NCI-H510A (cell line): ENCODE measurements at places on chromosomes 12 and 14.

GRCh38 chr12:93836620-93837260 is 159.6 kb downstream of the CRADD start:
- DNase-seq, result no peak

- no peak for DNase-seq
These were observed 87.1 kb upstream of the FOXN3 start for GRCh38 chr14:89504091-89504490.

DNA sequence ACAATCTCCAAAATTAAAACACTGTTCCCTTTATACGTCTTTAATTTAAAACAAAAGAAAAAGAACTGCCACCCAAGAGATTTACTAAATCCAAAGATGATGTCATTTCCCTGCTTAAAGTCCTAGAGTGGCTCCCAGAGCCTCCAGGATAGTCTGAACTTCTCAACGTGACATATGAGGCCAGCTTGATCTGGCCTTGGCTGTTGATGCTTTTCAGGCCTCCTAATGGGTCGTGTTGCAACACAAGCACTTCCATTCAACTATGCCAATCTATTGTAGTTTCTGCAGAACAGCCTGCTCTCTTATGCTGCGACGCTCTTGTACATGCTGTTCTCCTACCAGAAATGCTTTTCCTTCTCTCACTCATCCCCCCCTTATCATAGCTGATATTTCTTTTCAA is 35.7 kb downstream of the LGR5 start:
- no peak for DNase-seq

GRCh38 chr12:870378-870777 is 79.1 kb downstream of the RAD52 start:
- no peak for DNase-seq

- no peak for DNase-seq
These were observed 668 bp downstream of the MRPS35 start for GRCh38 chr12:27711317-27711682.

GRCh38 chr12:111570084-111570961 is 28.8 kb downstream of the ATXN2 start:
- DNase-seq, result no peak

- peak; percentile 16 for DNase-seq
These were observed 58.8 kb upstream of the LTA4H start for GRCh38 chr12:96094201-96094600.

DNA sequence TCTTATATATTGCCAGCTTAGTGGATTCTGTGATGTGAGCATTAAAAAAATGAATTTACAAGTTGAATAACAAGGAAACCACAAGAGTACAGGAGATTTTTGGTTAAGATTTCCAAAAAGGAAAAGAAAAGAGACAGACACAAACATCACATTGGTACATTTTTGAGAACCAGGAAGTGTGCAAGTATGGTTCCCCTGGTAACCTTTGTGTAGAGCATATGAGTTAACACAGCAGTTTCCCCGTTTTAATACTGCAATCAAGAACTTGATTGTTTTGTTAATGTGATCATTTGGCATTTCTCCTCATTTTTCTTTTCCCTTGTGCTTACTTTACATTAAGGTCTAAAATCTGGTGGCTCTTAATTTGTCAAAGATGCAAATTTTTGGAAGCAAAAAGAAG is 490.4 kb upstream of the ATP2B1 start:
- DNase-seq, result no peak

GRCh38 chr12:13000616-13000924 is 505 bp upstream of the HEBP1 start:
- DNase-seq, result no peak

- DNase-seq, result no peak
These were observed 127.6 kb upstream of the NCOR2 start for GRCh38 chr12:124694846-124695497.
